ENCODE measurements at places on chromosomes 6 and 20.

- DNase-seq = no peak
These were observed 222.1 kb upstream of the SULF2 start for GRCh38 chr20:48007351-48007750.

GRCh38 chr20:57312138-57312537, 17.5 kb upstream of the SPO11 start:
- DNase-seq = no peak

- DNase-seq = no peak
These were observed 171.6 kb upstream of the CITED2 start for GRCh38 chr6:139546106-139546472.

DNA sequence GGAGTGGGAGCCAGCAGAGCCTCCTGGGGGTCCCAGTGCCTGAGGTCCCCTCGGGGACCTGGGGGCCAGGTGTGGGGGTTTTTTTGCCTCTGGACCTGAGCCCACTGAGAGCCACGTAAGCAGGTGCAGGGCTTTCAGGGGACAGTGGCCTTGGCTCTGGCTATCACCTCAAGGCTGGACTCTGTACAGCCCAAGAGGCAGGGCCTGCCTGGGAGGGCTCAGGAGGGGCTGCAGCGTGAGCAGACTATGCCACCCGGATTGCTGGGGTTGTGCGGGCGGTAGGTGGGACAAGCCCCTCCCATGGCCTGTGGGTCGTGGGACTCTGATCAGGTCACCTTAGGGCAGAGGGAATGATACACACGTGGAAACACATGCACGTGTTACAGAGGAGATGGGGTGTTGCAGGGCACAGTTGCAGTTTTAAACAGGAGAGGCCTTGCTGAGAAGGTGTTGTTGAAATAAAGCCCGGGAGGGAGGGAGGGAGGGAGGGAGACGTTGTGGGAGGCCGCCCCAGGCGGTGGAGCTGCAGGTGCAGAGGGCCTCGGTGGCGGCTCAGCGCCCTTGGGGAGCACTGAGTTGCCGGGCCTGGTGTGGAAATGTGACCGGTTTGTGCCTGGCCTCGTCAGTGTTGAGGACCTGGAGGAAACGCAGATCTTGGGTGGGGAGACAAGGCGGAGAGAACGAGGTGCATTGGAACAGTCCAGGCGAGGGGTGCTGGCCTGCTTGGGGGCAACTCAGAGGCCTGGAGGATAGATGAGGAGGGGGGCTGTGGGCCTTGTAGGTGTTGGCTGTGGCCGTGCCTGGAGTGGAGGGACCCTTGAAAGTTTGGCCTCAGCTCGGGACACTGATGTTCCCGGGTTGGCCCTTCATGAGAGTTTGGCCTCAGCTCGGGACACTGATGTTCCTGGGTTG, 2.3 kb downstream of the TCEA2 start:
- DNase-seq = no peak

- no peak for DNase-seq
These were observed 3.4 kb downstream of the NAPB start for GRCh38 chr20:23417861-23418260.

GRCh38 chr6:35088281-35089215, 52.6 kb downstream of the TCP11 start:
- no peak for DNase-seq

GRCh38 chr6:1766654-1767053, 156.9 kb downstream of the FOXC1 start:
- DNase-seq = no peak

DNA sequence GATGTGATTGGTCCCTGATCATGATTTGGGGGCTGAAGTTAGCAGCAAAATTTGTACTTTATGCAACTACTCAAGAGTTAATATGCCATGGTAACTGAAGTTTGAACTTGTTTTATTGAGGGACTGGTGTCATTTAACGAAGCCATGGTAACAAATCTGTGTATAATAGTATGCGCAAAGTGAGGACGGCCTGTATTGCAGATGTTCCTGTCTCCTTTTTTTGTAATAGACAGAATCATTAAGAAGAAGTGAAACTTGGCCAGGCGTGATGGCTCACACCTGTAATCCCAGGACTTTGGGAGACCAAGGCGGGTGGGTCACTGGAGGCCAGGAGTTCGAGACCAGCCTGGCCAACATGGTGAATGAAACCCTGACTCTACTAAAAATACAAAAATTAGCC, 22.3 kb downstream of the RPRD1B start:
- no peak for DNase-seq

DNA sequence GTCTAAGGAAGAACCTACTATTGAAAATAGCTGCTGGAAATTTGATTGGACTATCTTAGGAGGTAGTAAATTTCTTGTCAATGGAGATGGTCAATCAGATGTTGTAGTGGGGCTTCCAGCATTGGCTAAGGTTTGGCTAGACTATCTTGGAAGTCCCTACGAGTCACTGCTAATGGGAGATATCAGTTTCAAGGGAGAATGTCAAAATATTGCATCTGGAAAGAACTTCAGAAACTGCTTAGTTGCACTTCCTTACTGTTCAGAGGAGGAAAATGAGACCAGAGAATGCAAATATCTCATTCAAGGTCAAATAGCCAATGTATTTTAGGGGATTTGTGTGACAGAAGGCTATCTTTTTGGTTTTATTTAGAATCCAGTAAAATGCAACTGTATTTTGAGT, 53.5 kb upstream of the CCN2 start:
- DNase-seq = no peak

GRCh38 chr6:123551939-123552707, 84.6 kb downstream of the TRDN start:
- DNase-seq = no peak

Measured in HEK293T (cell line).